ENCODE measurements at places on chromosomes 5 and 9.

GRCh38 chr5:172902497-172903472 lies 56.4 kb upstream of the RPL26L1 start:
- DNase-seq = no peak

DNA sequence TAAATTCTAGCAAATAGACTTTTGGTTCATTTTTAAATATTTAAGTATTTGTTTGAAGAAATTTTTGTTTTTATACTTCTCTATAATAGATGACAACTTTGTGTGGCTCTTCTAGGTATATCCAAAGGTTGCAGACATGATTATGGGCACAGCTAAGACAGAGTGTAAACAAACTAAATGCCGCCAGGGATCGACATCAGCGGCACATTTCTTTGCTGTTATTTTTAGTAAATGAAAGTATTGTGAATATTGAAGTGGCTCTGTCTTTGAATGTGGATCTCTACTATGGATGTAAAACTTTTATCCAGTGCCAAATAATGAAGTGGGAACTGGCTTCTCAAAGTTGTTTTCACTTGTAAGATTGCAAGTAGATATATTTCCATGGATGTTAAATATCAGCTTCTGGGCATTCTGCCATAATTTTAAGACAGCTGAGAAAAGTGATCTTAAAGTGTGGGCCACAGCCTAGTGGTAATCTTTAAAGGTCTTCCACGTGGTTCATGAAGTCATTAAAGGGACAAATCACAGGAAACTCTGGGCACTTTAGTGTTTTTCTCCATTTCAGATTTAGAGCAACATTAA lies 589.9 kb downstream of the ZNF608 start:
- DNase-seq = no peak

DNA sequence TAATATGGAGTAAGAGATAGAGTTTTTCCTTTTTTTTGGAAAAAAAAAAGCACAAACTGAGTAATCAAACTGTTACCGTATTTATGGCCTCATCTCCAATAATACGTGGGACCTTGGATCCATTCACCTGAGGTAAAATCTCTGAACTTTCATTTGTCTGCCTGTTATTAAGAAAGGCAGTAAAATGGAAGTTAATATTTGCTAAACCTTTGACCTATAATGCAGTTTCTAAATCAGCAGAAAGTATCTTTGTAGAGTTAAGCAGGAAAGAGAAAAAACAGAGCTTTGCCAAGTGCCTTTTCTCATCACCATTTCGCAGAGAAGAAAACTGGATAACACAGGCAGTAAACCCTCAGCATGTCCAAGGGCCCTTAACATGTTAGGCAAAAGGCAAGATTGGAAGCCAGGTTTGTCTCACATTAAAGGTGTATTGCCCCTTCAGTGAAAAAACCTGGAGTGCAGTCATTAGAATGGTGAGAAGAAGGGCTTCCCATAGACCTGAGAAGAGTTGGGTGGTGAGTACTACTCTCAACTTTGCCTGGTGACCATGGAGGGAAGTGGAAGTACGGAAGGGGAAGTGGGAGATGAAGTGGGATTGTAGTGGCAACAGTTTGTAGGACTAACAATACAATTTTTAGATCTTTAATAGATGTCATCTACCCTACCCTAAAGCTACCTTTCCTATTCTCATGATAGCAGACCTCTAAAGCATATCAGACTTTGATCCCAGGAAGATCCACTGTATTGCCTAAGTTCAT lies 65.4 kb upstream of the GRAMD2B start:
- DNase-seq = no peak

- DNase-seq = no peak
Measured at GRCh38 chr9:8486095-8486494, 686.5 kb upstream of the DMAC1 start.

GRCh38 chr9:71891557-71892189 lies 19.3 kb downstream of the ABHD17B start:
- DNase-seq = no peak

DNA sequence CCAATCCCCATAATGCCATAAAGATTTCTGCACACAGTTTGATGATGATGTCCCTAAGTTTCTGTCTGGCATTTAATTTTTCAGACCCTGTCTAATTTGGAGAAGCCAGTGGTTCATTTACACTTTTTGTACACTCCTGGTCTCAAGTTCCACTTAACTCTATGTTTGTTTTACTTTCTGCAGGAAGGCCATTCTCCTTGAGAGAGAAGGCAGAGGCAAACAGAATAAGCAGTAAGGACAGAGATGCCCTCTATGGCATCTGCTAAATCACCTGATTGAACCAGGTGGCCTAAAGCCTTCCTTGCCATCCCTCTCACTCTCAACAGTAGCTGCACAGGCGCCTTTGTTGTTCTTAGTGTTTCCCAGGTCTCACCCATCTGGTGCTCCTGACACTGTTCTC lies 86.1 kb upstream of the LRRTM2 start:
- no peak for DNase-seq

DNA sequence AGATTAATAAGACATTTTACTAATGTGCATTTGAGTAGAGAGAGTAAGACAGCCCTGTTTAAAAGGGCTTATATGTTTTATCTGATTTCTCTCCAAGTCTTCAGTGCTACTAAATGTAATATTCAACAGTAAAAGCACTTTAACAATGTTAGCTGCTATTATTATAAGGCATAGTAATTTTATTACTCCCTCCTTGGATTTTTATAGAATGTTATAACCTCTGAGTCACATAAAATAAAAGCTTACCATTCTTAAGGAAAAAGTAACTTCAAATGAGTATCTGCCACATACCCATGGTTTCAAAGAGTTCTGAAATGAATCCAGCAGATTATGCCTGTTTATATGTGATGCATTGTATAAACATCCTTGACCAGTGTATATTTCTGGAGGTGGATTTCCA lies 19.0 kb downstream of the SPDL1 start:
- no peak for DNase-seq

- no peak for DNase-seq
Measured at GRCh38 chr9:80066931-80067330, 495.2 kb downstream of the TLE4 start.

- DNase-seq = peak; percentile 18
Measured at GRCh38 chr9:137672907-137673791, 54.3 kb downstream of the EHMT1 start.

DNA sequence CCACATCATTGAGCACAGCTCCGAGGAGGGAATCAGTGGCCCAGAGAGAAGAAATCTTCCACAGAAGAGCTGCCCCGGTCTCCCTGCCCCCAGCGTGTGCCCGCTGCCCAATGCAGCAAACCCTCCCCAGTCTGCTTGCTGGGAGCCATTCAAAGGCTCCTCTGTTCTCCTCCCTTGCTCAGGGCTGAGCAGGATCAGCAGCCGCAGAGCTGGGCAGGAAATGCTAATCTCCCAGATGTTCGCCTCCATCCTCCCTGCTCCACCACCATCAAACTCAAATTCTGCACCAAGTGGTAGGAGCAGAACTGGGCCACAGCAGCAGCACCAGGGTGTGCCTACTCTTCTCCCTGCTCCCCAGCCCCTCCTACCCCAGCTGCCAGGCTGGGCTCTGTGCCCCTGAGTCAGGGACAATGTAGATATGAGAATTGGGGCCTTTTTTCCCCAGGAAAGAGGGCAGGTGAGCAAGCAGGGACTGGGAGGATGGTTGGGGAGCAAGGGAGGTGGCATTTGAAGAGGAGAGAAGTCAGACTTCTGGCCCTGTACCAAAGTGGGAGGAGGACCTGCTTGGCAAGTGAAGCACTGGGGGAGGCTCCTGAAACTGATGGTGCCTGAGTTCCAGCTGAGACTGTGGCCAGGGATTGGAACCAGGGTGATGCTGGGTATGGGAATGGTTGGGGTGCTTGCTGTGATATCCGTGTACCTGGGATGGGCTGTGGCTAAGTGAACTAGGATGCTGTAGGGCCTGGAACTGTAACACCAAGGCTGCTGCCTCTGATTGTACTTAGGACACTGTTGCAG lies 1.9 kb upstream of the PCDH1 start:
- no peak for DNase-seq

GRCh38 chr9:676780-677438 lies 164.6 kb upstream of the DMRT1 start:
- no peak for DNase-seq

DNA sequence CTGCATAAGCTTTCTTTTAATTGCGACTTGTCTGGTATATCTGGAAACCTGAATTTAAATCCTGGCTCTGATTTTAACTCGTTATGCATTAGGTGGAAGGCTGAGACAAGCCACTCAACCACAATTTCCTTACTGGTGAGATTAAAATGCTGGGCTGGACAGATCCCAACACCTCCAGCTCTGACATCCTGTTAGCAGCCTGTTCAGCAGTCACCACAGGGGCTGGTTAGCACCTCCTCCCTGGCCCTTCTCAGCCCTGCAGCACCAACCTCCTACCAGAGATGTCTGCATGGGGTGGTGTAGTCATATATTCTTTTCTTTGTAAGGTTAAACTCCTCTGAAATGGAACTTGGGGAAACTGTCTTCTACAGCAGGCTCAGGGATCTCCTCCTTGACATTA lies 156.5 kb upstream of the NFIL3 start:
- DNase-seq = no peak

Measured in stimulated activated CD4-positive, alpha-beta T cell treated with anti-CD3 and anti-CD28 coated beads, Interleukin-12 subunit alpha, Interleukin-12 subunit beta, amount 100 ng/mL, for 24 hours (primary cell).